ENCODE measurements at places on chromosomes 2 and 18. TPM values are rescaled to one million over a fixed set of nuclear protein-coding genes. Genes with fewer than 3 reads are reported as not detected.

DNA sequence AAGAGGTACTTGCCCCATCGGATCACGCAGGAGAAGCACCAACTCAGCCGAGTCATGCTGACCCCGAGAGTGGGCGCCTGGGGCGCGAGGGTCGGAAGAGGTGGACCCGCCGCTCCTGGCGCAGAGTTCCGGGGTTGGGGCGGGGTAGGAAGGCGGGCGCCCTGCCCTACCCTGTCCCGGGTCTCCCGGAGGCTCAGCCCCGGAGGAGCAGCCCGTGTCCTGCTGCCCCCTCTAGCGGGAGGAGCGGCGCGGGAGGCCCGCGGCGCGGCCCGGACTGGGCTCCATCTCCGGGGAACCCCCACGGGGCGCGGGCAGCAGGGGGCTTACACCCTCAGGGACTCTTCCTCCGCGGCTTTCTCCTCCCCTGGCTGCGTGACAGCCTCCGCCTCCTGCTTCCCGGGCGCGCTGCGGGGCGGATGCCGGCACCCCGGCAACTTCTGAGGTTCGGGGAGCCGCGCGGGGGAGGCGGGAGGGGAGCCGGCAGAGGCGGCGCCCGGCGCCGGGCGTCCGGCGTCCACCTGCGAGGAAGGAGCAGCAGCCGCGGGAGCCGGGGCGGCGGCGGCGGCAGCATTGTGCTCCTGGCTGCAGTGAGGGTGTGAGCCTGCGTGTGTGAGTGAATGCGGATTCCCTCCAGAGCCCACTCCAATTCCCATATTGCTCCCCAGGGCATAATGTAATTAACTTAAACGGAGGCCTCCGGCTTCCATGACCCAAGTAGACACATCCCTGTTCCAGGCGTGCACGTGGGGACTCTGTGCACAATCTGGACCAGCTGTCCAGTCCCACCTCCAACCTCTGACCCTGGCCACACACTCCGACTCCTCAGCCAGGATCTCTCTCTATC is 7.6 kb upstream of the TNS1 start:
- peak; percentile 81 for DNase-seq

DNA sequence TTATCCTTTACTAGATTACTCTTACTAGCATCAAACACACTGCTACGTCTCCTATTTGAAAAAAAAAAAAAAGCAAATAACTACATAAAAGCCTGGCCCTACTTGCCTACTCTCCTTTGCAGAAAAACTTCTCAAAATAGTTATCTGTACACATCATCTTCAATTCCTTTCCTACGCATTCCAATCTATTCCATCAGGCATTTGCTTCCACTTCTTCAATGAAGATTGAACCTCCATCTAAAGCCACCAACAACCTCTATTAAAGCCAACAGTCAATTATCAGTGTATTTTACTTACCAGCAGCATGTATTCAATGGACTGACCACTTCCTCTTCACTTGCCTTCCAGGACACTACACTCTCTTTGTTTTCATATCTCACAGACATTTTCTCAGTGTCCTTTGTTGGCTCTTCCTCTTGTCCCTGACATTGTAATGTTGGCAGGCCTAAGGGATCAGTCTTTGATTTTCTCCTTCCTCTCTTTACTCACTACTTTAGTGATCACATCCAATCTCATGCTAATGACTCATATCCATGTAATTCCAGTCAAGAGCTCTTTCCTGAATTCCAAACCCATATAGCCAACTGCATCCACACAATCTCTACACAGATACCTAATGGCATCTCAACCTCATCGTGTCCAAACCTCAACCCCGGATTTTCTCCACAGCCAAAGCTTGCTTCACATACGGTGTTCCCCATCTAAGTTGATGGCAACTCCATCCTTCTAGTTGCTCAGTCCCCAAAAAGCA is 131.3 kb downstream of the CCDC148 start:
- DNase-seq = no peak

The C1GALT1C1L gene
- total RNA-seq = not detected

GRCh38 chr18:69944436-69944835 is 3.2 kb downstream of the CD226 start:
- DNase-seq = no peak

DNA sequence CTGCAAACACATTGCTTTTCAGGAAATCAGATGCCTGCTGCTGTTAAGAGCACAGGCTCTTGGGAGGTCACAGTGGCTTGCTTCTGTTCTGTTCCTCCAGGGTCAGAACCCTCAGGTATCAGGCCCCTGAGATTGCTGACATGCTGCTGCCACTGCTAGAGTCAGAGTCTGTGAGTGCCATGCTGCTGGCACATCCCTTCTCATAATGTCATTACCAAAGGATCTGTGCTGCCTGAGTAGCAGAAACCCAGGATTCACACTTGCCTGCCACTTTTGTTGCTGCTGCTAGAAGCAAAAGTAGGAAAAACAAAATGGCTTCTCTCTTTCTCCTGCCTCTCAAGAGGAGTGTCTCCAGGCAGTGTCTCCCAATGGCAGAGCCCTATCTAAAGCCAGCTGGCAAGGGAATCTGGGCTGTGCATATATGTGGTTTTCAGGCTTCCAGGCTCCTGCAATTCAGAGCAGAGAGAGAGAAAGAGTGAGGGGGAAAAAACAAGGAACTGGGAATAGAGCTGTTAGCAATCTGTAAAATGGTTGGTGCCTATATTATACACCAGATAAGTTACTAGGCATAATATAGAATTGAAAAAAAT is 180.3 kb downstream of the MYCN start:
- DNase-seq = no peak

GRCh38 chr2:37816036-37816435 is 109.1 kb upstream of the RMDN2 start:
- DNase-seq = no peak

DNA sequence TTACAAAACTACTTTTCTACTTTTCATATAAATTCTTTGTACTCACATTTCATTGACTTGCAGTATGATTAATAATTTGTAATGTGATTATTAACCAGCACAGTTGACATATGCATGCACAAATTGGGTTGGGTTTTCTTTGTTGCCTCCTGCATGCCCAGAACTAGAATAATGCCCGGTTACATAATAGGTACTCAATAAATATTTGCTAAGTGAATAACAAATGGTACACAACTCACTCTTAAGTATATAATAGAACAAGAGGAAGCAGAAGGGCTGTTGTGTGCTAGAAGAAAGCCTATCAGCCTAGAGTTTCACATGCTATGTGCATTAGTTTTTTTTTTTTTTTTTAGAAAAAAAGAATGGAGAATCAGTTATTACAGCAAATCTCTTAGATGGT is 9.3 kb downstream of the RDH14 start:
- DNase-seq = no peak

The NPAS2 gene
- total RNA-seq = 81.4 TPM

DNA sequence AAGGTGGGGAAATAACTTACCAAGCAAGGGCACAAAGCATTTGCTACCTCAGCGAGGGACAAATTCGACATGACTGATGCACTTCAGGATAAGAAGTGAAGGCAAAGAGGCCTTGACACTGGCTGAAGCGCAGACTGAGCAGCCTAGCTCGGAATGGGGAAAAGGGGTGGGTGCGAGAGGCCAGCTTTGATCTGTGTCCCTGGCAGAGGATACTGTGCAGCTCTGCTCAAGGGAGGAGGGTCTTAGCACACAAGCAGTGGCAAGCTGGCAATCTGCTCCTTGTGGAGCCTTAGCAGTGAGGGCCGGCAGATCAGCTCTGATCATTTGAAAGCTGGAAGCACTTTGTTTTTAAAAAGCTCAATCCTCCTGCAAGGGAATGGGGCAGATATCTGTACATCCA is 222.3 kb downstream of the ZBTB7C start:
- DNase-seq = no peak

GRCh38 chr2:121790276-121790956 is 35.0 kb downstream of the TSN start:
- DNase-seq = no peak

The VPS54 gene
- 8.8 TPM for total RNA-seq

GRCh38 chr2:142868229-142868762 is 9.2 kb upstream of the KYNU start:
- DNase-seq = peak; percentile 28

The ANKRD53 gene
- total RNA-seq = 0.30 TPM

Data from heart left ventricle (tissue), 16 donors.